ENCODE measurements at places on chromosomes 7 and 10. TPM values are rescaled to one million over a fixed set of nuclear protein-coding genes. Genes with fewer than 3 reads are reported as not detected.

GRCh38 chr10:127850944-127851343 lies 41.8 kb downstream of the CLRN3 start:
- DNase-seq: no peak

The TRIM4 gene
- total RNA-seq: 35.3 TPM

The CFAP69 gene
- total RNA-seq: 28.4 TPM

DNA sequence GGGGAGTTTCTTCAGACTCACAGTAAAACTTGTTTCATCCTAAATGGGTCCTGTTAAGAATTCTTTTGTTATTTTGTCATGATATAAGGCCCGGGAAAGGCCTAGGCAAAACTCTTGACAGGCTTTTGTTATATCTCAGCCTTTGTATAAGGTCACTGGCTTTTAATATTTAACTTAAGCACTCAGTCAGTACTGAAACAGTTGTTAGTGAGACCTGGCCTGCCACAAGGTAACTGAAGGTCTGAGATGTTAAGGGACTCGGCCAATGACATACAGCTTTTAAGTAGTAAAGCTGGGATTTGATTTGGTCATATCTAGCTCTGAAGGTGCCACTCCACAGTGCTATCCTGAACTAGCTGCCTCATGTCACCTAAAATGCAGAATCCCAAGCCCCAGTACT lies 57.2 kb upstream of the STEAP4 start:
- no peak for DNase-seq

The STRIP2 gene
- 0.50 TPM for total RNA-seq

GRCh38 chr7:2759736-2760097 lies 71.7 kb downstream of the AMZ1 start:
- DNase-seq: no peak

DNA sequence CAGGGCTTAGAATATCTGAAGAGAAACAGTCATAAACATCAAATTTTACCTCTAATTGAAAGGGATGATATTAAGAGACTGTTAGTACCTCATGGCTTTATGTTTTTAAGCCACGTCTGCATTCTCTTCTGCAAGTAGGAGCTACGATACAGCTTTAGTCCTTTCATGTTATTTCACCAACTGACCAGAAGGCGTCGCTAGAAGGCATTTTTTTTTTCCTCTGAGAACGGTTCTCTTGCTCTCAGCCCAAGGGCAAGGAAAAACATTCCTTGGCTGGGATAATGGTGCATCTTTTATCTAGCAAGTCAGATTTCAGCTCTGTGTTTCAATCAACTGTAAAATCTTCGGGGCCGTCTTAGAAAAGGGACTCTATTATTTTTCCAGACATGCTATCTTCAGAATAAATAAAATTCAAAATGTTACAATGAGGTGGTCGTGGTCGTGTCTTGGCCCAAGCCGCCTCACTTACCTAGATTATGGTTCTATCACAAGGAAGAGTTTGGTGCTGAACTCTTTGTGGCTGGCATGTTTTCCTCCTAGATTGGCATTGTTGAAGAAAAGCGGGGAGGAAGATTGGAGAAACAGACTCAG lies 41.6 kb upstream of the LYZL2 start:
- no peak for DNase-seq

GRCh38 chr7:47935336-47935735 lies 12.9 kb downstream of the PKD1L1 start:
- DNase-seq: no peak

The RNF32 gene
- 1.9 TPM for total RNA-seq

- DNase-seq: no peak
Measured at GRCh38 chr7:150993511-150993910, 2.7 kb downstream of the NOS3 start.

DNA sequence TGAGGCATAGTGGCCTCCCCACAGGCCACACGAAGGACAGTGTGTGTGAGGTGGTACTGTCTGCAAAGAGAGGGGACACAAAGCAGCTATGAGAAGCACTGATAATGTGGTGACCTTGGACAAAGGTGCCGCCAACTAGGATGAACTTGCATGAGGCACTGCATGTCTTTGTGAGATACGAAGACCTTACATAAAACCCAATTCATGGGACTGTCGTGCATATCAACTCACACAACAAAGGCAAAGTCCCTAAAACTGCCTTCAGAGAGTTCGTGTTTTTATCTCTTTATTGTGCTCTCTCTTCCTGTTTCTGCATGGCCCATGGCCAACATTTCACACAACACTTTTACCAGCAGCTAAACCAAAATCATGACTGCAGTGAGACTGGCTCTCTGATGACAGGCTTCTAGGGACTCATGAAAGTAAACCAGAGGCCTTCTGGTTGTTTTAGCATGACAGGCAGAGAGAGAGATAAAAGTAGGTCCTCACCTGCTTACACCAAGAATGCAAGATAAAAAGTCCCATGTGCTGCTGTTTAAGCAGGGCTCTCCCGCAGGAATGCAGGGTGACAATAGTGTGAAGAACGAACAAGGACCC lies 347.8 kb downstream of the ELMO1 start:
- no peak for DNase-seq

- no peak for DNase-seq
Measured at GRCh38 chr10:42885491-42886270, 103.1 kb downstream of the BMS1 start.

GRCh38 chr10:124725171-124725631 lies 19.0 kb downstream of the FAM53B start:
- no peak for DNase-seq

- DNase-seq: no peak
Measured at GRCh38 chr10:5268743-5269142, 72.1 kb downstream of the AKR1C4 start.

The DDX56 gene
- 104 TPM for total RNA-seq

DNA sequence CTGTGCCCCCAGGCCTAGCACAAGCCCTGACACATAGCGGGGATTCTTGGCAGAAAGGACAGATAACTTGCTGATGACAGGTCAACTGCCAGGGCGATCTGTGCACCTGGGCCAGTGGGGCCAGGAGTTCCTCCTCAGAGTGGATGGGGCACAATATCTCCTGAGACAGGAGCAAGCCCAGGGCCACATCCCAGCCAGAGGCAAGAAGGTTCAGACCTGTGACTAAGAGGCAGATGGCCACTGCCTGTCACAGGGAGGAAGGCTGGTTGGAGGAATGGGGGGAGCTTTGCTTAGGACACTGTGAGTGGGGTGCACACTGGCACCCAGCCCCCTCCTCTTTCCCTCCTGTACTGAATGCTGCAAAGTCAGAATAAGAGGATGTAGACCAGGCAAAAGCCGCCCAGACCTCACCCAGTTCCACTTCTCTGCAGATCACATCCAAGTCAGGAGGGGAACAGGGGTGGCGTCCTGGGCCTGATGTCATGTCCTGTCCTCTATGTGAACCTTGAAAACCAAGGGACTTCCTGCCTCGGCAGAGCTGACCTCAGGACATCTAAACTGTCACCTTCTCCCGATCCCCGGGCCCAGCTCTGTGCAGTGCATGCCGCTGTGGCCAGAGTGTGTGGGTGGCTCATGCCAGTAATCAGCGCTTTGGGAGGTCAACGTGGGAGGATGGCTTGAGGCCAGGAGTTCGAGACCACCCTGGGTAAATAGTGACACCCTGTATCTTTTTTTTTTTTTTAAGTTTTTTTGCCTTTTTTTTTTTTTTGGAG lies 1.3 kb downstream of the GUSB start:
- no peak for DNase-seq

The ARL4A gene
- total RNA-seq: 60.2 TPM

- DNase-seq: no peak
Measured at GRCh38 chr7:126805351-126805750, 447.4 kb downstream of the GRM8 start.

DNA sequence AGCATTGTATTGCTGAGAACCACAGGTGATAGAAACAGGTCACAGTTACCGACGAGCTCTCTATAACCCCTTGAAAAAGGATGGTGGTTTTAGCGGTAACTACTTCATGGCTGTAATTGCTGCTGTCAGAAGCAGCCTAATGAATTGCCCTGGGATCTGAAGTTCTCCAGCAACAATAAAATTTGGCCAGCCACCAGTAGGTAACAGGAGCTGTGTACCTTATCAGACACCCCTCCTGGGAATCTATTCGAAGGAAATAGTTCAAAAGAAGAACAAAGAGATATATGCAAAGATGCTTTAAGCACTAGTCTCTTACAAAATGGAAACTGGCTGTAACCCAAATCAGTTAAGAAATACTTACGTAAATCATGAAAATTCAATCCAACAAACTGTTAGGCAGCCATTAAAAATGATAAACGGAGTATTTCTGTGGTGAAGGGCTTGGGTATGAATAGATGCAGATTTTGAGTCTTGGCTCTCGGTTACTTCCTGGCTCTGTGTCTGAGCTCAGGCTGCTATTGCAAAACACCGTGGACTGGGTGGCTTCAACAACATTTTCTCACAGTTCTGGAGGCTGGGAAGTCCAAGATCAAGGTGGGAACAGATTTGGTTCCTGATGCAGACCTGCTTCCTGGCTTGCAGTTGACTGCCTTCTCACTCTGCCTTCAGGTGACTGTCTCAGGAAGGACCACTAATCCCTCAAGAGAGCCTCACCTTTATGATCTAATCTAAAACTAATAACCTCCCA lies 1.6 kb downstream of the MSRB2 start:
- no peak for DNase-seq

DNA sequence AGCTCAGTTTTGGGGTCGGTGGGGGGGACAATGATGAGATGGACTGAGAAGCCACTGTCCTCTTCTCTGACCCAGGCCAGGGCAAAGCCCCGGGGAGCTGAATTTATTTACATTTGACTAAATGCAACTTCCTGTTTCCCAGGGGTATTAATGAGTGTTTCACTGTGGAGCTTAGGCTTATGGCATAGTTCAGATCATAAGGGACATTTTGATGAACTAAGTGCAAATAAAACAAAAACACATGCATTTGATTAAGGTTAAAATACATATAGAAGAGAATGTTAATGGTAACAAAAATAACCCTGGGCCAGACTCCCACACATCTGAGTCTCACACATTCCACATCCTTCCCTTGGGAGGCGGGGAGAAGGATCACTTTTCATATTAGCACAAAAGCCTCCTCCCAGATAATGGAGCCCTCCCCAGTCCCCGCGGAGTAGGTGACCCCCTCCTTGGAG lies 320.6 kb downstream of the FRMD4A start:
- no peak for DNase-seq

The IDI1 gene
- 60.2 TPM for total RNA-seq

DNA sequence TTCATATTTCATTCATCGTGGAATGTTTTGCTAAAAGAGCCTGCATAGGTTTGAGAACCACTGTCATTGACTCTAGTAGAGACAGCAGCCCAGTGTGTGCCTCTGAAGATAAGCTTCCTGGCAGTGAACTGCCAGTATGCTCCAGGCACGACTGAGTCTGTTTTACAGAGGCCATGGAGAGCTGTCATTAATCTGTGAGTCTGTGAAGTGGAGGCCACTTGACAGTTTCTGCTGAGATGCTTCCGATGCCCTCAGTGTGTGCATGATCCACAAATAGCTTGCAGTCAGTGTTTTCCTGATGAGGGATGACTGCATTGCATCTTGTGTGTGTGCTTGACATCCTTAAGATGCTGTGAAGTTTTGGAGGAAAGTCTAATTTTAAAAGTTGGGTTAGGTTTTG lies 162.2 kb downstream of the PFKFB3 start:
- DNase-seq: no peak

The ACBD7 gene
- not detected for total RNA-seq

GRCh38 chr10:96228408-96228994 lies 42.9 kb downstream of the BLNK start:
- no peak for DNase-seq

- DNase-seq: no peak
Measured at GRCh38 chr10:45058580-45058979, 57.9 kb downstream of the ZNF22 start.

The TAS2R3 gene
- 0.63 TPM for total RNA-seq

The GDF2 gene
- total RNA-seq: not detected

- DNase-seq: no peak
Measured at GRCh38 chr10:9262770-9263169, 1208.3 kb downstream of the GATA3 start.

- DNase-seq: no peak
Measured at GRCh38 chr7:5872326-5872725, 8.3 kb upstream of the OCM start.

GRCh38 chr10:67818323-67818722 lies 19.7 kb downstream of the DNAJC12 start:
- DNase-seq: no peak

The PODXL gene
- 102 TPM for total RNA-seq

- DNase-seq: no peak
Measured at GRCh38 chr7:116540743-116541142, 15.9 kb downstream of the CAV1 start.

The CNPY1 gene
- total RNA-seq: not detected

The EPO gene
- total RNA-seq: not detected

The CPN1 gene
- not detected for total RNA-seq

- DNase-seq: no peak
Measured at GRCh38 chr7:71165708-71166107, 33.8 kb downstream of the GALNT17 start.

GRCh38 chr7:22280031-22280430 lies 76.9 kb downstream of the RAPGEF5 start:
- no peak for DNase-seq

GRCh38 chr7:152362128-152362926 lies 73.5 kb downstream of the KMT2C start:
- DNase-seq: no peak

GRCh38 chr10:46091828-46092523 lies 45.9 kb upstream of the MSMB start:
- DNase-seq: no peak

DNA sequence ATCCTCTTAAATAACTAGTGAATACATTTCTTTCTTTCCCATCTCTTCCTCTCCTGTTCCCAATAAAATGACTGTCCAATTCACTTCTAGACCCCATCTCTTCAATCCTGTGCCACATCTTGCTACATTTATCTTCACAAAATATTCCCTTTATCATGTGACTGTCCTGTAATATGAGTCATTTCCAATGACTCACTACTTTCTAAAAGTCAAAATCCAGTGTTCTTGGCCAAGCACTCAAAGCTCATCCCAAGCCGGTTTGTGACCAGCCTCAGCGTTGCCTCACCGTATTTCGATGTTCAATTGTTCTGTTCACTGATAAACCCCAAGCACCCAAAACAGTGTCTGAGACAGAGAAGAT lies 104.7 kb downstream of the PARD3 start:
- no peak for DNase-seq

GRCh38 chr7:54678763-54679489 lies 80.1 kb downstream of the SEC61G start:
- DNase-seq: no peak

The SLC16A12 gene
- total RNA-seq: 3.6 TPM

The PON1 gene
- 2.0 TPM for total RNA-seq

DNA sequence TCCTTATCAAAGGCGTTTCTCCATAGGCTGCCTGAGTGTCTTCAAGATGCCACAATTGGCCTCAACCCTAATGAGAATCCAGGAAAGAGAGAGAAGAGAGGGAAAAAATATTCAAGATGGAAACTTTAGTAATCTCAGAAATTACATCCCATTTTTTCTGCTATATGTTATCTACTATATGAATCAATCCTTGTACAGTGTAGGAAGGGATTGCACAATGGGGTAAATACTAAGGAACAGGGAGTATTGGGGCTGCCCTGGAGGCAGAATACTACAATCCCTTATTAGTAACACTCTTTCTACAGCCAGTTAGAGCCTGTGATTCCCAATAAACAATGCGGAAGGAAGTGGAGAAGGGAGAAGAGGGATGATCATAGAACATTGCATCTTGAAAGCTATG lies 27.9 kb downstream of the TFPI2 start:
- DNase-seq: no peak
